Eye (tissue), 1 donor: ENCODE measurements at places on chromosomes 7 and 10.
A peak's percentile ranks its signal among the peaks of the same experiment; 100 is the strongest.

DNA sequence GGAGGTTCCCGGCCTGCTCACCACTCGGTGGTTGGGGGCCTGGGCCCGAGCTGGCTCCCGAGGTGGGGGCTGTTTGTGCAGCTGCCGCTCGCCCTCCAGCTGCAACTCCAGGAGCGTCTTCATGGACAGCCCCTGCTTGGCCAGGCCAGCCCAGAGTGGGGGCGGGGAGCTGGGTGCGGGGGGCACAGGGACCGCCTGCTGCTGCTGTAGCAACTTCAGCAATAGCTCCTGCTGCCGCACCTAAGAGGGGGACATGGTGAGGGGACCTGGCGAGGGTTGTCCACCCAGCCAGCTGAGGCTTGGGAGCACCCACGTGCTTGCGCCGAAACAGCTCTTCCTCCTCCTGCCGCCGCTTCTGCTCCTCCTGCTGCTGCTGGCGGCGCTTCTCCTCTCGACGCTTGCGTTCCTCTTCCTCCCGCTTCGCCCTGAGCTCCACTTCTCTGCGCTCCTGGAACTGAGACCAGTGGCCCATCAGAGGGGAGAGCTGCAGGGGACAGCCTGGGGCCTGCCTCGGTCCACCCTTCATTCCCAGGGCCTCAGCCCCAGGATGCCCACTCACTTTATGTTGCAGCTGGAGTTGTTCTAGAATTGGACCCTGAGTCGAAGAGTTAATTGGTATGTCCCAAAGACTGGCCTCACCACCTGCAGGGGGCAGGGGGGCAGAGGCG is 9.6 kb downstream of the GNB2 start:
- DNase-seq = no peak

DNA sequence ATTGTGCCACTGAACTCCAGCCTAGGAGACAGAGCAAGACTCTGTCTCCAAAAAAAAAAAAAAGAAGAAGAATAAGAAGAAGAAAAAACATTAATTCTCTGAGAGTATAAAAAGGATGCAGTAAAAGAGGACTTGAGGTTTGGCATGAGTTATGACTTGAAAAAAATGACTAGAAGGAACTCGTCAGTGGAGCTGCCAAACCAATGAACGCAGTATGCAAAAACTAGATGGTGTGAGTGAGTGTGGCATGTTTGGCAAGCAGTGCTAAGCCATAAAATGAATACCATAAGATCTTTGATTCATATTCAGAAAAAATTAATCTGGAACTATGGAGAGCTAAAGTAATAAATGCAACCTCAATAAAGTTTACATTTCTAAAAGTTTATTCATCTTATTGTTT is 68.6 kb upstream of the MEOX2 start:
- no peak for DNase-seq

GRCh38 chr7:149773446-149774236 is at the start of gene ZNF467:
ZNF467 (minus strand) TSS chr7:149773588; CDS start chr7:149771032, 2,556 bp downstream.
- peak; percentile 71 for DNase-seq

- DNase-seq = no peak
Observed at GRCh38 chr7:47373871-47374451, 207.9 kb downstream of the TNS3 start.

- DNase-seq = no peak
Observed at GRCh38 chr10:1687623-1688150, 49.6 kb downstream of the ADARB2 start.

GRCh38 chr7:108367946-108368345 is 88.3 kb downstream of the NRCAM start:
- no peak for DNase-seq

GRCh38 chr10:48796713-48797245 is 112.1 kb downstream of the WDFY4 start:
- DNase-seq = no peak

GRCh38 chr7:98300595-98301372 is 19.3 kb downstream of the BRI3 start:
- DNase-seq = peak; percentile 34
